ENCODE measurements at places on chromosomes 5 and 9.

- peak; percentile 76 for DNase-seq
Measured at GRCh38 chr9:112764837-112765236, 14.3 kb downstream of the SNX30 start.

GRCh38 chr9:124550072-124550471, 42.9 kb upstream of the NR5A1 start:
- DNase-seq: no peak

GRCh38 chr5:99063737-99064136, 134.9 kb upstream of the CHD1 start:
- DNase-seq: no peak

DNA sequence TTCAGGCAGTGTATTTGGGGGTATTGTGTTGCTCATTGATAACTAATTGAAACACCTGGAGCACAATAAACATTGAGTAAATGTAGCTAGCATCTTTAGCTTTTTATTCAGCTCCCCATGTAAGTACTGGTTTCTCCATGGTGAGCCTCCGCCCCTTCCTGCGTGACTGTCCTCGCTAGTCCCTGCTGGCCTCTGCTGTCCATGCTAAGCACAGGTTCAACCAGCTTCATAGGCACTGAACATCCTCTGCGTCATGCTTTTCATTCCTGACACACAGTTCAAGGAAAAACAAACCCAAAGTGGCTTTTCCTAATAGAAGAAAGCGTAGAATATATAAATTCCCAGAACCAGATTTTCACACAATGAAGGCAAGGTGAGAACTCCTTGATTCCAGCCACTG, 27.3 kb upstream of the DAP start:
- no peak for DNase-seq

DNA sequence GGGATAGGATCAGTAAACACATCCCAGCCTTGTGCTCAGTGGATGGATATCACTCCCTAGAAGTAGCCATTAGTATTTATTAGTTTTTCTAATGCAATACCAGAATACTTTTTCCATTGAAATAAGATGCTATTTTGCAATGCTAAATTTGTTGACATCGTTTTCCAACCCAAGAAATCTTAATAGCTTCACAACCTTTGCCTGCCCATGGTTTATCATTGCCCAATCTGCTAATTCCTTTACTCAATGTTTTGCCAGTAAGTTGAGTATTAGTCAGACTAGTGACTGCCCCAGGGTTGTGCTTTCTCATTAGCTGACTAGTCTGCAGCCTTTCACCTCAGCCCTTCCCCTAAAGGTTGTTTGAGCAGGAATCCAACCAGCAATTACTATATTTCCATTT, 62.9 kb downstream of the NREP start:
- DNase-seq: no peak

DNA sequence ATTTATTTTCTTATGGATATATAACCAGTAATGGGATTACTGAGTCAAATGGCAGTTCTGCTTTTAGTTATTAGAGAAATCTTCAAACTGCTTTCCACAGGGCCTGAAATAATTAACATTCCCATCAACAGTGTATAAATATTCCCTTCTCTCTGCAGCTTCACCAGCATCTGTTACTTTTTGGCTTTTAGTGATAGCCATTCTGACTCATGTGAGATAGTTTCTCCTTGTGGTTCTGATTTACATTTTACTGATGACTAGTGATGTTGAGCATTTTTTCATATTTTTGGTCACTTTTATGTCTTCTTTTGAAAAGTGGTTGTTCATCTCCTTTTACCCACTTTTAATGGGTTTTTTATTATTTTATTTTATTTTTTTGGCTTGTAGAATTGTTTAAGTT, 1290.3 kb upstream of the CDH9 start:
- DNase-seq: no peak

GRCh38 chr9:125993466-125993865, 246.3 kb downstream of the PBX3 start:
- DNase-seq: no peak

- no peak for DNase-seq
Measured at GRCh38 chr9:110623462-110624025, 44.0 kb upstream of the SVEP1 start.

- no peak for DNase-seq
Measured at GRCh38 chr5:149117970-149118369, 23.3 kb upstream of the ABLIM3 start.

DNA sequence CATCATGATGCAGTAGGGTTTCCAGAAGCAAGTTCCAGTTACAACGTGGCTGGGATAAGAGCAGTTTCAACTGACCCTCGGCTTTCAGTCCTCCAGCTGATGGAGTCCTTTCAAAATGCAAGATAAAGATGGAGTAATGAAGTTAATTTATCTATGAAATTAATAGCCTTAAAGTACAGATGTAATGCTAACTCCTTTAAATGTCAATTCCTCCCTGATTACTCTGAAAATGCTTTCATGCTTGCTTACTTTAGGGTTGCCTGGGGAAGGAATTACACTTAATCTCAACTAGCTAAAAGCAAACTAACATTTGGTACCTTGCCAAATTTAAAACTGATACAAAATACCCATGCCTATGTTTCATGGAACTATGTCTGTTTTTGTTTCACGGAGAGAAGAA, 178.4 kb downstream of the KIAA0825 start:
- no peak for DNase-seq

DNA sequence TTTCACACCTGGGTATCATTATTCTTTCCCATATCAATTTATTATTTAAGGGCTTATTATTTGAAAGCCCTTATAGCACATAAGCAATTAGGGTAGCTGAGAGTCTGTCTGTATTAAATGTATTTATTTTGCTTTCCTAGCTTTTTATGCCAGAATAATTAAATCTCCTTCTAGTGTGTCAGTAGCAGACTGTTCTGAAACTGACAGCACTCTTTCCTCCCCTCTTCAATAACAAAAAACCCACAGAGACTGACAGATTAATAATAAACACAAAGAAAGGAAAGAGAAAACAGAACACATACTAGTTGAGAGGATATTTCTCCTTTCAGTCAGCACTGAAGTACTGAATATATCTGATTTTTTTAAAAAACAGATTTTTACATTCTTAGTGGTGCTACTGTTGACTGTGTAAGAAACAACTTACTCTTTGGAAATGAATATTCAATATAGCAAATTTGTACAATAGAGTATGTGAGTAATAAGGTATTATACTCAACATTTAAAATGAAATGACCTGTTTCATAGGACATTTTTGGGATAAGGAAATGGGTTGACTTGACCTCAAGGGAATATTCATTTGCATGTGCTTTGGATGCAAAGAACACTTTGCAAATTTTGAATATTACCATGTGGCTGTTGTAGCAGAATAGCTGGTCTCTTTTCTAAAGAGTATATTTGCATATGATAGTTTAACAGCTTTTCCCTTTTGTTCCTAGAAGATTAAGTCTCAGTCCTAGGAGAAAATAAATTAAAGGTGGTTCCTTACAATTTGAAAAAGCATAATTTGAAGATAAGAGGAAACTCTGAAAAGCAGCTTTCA, 208.3 kb downstream of the SPATA31D1 start:
- DNase-seq: no peak

DNA sequence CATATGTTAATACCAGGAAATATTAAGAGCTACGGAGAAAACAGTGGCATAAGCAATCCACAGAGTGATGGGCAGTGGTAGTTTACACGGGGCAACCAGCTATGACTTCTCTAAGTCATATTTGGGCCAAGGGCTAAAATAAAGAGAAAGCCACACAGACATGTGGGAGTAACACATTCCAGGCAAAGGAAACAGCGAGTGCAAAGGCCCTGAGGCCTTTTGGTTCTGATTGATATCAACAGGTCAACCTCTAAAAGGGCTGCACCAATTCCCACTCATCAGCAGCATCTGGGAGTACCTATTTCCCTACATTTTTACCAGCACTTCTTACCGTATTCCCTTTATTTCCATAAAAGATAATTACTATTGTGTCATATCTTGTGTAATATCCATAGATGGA, 173.4 kb downstream of the SPOCK1 start:
- no peak for DNase-seq

GRCh38 chr5:143115381-143115780, 288.1 kb downstream of the NR3C1 start:
- DNase-seq: no peak

- DNase-seq: no peak
Measured at GRCh38 chr9:89663614-89663970, 58.8 kb downstream of the GADD45G start.

DNA sequence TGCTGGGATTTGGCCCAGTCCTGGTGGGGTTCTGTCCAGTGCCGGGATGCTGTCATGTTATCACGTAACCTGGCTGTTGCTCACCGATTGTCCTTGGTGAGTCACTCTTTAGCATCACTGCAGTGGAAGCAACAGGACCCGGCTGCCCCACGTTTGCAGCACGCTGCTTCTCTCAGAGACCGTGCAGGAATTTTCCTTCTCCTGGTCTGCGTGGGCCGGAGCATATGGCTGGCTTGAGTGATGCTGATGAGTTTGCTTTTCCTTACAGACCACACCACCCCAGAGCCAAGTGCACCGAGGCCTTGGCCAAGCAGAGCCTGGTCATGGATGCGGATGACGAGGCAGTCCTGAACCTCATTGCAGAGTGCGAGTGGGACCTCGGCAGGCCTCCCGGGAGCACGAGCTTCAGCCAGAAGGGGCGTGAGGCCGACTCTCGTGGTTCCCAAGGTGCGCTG, 21.4 kb downstream of the CEP72 start:
- no peak for DNase-seq

DNA sequence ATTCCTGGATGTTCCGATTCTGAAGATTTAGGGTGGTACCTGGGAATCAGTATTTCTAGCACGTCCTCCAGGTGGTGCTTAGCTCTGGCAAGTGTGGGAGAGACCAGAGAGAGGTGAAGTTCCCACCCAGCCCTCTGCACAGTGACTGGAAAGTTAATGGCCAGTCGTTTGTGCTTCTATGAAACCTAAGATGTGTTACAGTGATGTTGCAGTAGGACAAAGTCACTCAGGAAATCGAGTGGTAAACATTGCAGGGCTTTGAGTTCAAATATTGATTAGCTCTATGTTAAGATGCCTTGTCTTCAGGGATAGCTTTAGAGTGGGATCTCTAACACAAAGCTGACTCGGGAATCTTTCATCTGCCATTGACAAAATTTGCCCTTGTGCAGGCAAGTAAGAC, 55.6 kb downstream of the PIK3R1 start:
- no peak for DNase-seq

- no peak for DNase-seq
Measured at GRCh38 chr5:90408571-90409317, 812 bp downstream of the CETN3 start.

GRCh38 chr9:132755096-132755495, 84.8 kb downstream of the GTF3C4 start:
- no peak for DNase-seq

DNA sequence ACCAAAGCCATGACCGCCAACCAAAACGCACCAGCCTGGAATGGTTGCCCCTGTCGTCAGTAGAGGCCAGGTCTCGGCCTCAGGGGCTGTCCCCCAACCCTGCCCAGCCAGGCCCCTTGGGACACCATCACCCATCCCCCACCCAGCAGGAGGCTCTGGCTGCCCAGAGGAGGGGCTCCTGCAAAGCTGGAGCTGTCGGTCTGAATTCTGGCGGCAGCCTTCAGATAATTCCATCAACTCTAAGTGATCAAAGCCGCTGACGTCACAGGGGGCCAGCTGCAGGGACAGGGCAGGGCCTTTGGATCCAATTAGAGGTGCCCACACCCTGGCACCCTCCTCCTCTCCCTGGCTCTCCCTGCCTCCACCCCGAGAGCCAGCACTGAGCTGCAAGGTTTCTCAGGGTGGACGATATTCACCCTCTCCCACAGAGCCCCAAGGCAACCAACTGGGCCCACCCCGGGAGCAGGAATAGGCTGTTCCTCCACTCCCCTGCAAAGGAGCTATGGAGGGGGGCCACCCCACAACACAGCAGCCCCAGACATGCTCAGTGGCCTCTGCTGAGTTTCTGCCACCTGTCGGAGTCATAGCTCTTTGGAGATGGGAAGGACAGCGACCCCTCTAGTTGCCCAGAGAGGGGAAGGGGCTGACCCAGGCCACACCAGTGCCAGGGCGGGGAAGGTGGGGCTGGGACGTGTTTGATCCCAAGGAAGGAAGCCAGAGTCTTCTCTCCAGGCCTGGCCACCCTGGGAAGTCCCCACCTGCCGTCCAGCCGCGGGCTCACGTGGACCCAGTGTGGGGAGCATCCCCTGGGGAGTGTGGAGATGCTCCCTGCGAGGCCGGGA, 78.4 kb downstream of the NTNG2 start:
- peak; percentile 62 for DNase-seq

DNA sequence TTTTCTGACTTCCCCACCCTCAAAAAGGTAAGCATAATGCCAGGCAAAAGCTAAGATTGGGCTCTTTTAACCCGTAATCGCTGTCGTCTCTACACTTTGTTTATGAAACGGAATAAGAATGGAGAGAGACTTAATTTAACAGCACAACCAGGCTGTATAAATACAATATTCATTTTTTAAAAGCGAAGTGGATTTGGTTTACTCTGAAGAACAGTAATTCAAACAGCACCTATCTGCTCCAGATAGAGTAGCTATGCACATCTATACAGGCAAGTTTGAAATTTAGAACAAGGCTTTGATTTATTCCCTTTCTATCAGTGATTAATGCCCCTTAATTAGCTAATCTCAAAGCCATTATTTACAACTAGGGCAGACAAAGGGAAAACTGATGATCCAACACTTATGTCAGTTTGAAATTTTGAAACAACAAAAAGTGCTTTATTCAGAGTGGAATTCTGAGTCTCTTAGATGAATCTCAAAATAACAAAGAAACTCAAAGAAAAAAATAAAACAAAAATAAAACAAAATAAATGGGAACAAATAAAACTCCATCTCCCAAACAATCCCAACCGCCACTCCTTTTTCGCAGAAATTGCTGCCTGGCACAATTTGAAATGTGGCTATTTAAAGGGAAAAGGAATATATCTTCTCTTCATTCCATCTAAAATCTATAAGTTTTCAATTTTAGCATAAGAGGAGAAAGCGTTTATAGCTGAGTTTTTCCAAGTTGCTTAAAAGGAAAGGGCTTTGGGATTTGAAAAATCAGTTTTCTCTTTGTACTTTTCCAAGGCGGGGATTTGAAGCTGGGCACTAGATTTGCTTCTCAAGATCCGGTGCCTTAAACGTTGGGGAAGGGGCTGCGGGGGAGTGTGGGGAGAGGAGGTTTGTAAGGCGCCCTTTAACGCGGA, 298.6 kb downstream of the PARP8 start:
- no peak for DNase-seq

DNA sequence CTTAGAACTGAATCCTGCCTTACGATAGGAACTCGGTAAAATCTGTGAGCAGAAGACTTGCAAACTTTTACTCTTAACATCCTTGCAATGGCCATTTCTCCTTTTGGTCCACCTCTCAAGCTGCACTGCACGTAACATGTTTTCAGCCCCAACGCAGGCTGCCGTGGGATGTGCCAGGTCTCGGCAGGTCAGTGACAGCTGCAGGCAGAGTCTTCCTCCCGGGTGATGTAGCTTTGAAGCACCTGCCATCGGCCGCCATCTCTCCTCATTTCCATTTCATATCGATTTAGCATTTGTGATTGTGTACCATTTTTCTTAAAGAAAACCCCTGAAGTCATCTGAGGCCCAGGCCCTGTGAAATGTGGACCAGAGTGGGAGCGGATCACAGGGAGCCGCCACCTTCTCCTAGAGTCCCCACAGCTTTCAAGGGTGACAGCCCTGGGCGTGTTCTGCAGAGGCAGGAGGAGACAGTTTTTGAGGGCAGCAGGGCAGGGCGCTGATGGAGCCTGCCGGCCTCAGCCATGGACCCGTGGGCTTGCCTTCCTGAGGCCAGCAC, 25.8 kb upstream of the LPCAT1 start:
- no peak for DNase-seq

- DNase-seq: no peak
Measured at GRCh38 chr9:21381448-21382339, 3.5 kb downstream of the IFNA2 start.

- DNase-seq: no peak
Measured at GRCh38 chr9:111937781-111938426, 41.3 kb downstream of the UGCG start.

GRCh38 chr5:181171782-181172181, 24.4 kb downstream of the OR2V2 start:
- DNase-seq: no peak

All from H9 (cell line).